Activated B cell treated with CpG ODN at 0.5 μM for 24 hours (primary cell): ENCODE measurements at places on chromosomes 1 and 21. TPM values are rescaled to one million over a fixed set of nuclear protein-coding genes. Genes with fewer than 3 reads are reported as not detected.

DNA sequence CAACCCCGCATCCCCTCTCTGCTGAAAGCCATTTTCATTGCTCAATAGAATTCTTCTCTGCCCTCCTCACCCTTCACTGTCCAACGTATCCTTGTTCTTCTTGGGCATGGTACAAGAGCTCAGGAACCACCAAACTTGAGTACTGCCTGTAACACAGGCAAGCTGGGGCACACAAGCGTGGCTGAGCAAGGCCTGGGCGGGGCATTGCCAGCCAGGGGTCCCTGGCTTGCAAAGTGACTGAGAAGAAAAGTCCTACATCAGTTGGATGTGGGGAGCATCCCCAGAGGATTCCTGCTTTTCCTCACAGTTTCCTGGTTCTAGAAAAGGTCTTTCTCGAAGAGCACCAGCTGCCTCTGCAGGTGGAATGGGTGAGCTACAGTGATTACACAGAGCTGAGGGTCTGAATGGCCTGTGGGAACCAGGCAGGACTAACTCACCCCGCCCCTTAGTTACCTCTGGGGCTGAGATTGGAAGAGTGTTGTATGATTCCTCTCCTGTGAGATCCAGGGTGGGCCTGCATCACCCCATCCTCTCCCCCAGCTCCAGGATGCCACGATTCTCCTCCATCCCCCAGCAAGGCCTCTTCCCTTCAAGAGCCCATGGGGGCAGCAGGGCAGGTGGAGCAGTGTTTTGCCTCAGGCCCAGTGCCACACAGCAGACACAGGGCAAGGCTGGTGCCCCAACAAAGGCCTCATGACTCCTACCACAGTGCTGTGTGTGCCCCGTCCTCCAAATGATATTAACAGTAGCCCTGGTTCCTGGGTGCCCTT lies 121.9 kb downstream of the MATN1 start:
- H3K27ac ChIP-seq, result no peak overlapping the region
- no peak for DNase-seq
- H3K4me1 ChIP-seq, result no peaks in the 10 kb centered on the region
- H3K27me3 ChIP-seq, result peaks cover 18% of the 10 kb centered on the region
- H3K4me3 ChIP-seq, result no peak overlapping the region
- H3K36me3 ChIP-seq, result no peaks in the 10 kb centered on the region

Gene SPAG17
- not detected in 2 replicates for total RNA-seq

DNA sequence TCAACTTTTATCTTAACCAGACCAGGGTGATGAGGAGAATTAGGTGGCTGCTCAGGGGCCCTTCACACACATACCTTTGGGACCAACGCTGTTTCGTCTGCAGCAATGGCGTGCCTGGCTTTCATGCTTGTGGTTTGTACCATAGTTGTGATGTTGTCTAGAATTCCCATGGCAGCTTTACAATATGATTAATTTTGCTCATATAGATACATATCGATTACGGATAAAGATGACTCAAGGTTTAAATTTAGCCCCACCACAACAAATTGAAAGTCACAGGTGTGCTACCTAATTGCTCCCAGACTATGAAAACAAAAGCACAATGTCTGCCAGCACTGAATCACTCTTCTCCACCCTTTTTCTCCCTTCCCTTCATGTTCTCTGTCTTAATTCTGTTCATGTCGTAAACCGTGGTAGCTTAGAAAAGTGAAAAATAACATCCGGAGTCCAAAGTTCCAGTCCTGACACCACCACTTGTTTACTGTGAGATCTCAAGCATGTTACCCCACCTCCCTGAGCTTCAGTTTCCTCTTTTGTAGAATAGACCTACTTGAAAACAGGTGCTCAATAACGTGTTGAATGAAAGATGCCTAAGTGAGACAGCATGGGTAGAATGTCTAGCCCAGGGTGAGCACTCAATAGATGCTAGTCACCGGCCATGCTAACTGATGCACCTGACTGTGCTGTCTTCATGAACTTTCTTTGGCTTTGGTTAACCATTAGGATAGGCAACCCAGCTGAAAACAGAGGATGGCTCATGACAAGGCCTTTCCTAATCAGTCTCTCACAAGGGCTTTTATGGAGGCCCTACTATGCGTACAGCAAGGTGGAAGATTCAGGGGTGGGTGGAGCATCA lies 22.1 kb upstream of the JUN start:
- no peaks in the 10 kb centered on the region for H3K36me3 ChIP-seq
- peak overlapping the region; percentile 64 for H3K4me3 ChIP-seq
- no peaks in the 10 kb centered on the region for H3K27me3 ChIP-seq
- H3K27ac ChIP-seq, result peak overlapping the region; percentile 92
- H3K4me1 ChIP-seq, result peaks cover 55% of the 10 kb centered on the region
- no peak for DNase-seq

DNA sequence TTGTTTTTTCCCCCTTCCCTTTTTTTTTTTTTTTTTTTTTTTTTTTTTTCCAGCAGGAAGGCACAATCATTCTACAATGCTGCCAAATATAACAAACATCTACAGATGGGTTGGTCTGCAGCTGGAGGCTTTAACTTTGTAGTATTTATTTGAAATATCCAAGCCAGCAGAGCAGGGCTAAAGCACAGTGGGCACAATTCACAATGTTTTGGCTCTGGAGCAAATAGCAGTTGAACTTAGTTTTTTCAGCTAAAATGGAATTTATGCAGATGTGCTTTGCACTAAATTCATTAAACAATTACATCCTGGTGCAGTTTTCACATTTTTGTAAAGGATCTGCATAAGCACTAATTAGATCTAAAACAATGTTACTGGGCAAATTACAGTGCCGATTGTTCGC lies 39.8 kb upstream of the ZBTB18 start:
- no peak overlapping the region for H3K4me3 ChIP-seq
- no peak overlapping the region for H3K27ac ChIP-seq
- DNase-seq, result no peak
- no peaks in the 10 kb centered on the region for H3K36me3 ChIP-seq
- H3K4me1 ChIP-seq, result no peaks in the 10 kb centered on the region
- H3K27me3 ChIP-seq, result peaks cover 8% of the 10 kb centered on the region

Gene GUCA2B
- total RNA-seq, result not detected in 2 replicates

- H3K27ac ChIP-seq, result no peak overlapping the region
- no peak overlapping the region for H3K4me3 ChIP-seq
- H3K36me3 ChIP-seq, result no peaks in the 10 kb centered on the region
Observed at GRCh38 chr1:57311411-57311810, 112.4 kb downstream of the DAB1 start.

Gene LRRC38
- not detected in 2 replicates for total RNA-seq

DNA sequence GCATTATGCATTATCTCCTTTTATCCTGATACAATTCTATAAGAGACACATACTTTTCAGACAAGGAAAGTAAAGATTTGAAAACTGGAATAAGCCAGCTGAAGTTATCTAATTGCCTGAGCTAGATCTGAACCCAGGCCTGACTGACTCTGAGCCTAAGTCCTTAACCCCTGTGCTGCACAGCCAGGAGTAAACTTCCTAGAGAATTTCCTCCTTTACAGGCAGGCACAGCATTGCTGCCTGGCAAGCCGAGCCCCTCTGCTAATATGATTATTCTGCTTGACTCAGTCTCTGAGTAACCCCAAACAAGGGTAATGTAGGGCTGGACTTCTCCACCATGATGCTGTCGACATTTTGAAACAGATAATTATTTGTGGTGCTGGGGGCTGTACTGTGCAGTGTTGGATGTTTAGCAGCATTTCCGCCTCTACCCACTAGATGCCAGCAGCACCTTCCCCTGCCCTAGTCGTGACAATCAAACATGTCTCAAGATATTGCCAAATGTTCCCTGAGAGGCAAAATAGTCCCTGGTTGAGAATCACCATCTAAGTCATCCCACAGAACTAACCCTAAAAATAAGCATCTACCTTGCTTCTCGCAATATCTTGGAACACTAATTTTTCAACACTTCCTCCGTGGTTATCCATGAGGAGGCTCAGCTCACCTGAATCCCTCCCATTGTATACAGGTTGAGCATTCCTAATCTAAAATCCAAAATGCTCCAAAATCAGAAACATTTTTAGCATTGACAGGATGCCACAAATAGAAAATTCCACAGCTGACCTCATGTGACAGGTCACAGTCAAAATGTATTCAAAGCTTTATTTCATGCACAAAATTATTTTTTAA lies 18.5 kb downstream of the CAMK1G start:
- H3K27ac ChIP-seq, result no peak overlapping the region
- H3K4me1 ChIP-seq, result no peaks in the 10 kb centered on the region
- no peak for DNase-seq
- H3K4me3 ChIP-seq, result no peak overlapping the region
- H3K27me3 ChIP-seq, result peaks cover 16% of the 10 kb centered on the region

DNA sequence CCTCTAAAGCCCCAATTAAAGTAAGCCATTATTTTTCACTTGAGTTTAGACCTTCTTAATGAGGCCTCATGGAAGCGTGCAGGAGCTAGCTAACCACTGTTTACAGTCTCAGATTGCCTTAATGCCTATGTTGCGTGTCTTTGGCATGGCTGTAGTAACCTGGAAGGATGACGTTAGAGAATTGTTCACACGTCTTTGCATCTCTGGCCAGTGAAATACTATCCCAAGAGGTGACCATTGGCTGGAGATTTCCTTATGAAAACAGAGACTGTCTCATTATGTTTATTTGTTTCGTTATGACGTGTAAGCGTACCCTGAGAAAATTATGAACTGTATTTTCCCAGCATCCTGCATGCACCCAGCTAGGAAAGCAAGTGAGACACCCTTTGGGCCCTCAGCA lies 18.6 kb upstream of the BMP8A start:
- H3K27ac ChIP-seq, result no peak overlapping the region
- no peaks in the 10 kb centered on the region for H3K27me3 ChIP-seq
- peaks cover 73% of the 10 kb centered on the region for H3K36me3 ChIP-seq
- DNase-seq, result no peak
